ENCODE measurements at places on chromosomes 6 and 20.

- DNase-seq = no peak
Observed at GRCh38 chr6:119200512-119201175, 122.2 kb upstream of the FAM184A start.

- DNase-seq = no peak
Observed at GRCh38 chr20:43432498-43432897, 25.2 kb upstream of the SRSF6 start.

- DNase-seq = no peak
Observed at GRCh38 chr20:12815231-12815768, 193.5 kb upstream of the SPTLC3 start.

GRCh38 chr20:20498076-20498861 lies 130.4 kb downstream of the INSM1 start:
- peak; percentile 32 for DNase-seq

- no peak for DNase-seq
Observed at GRCh38 chr6:93784794-93785693, 365.7 kb upstream of the EPHA7 start.

- peak; percentile 65 for DNase-seq
Observed at GRCh38 chr6:113854531-113855499, 2.3 kb upstream of the MARCKS start.

All from HFFc6 (cell line).